ENCODE measurements at places on chromosomes 7 and 10. TPM values are rescaled to one million over a fixed set of nuclear protein-coding genes. Genes with fewer than 3 reads are reported as not detected.

DNA sequence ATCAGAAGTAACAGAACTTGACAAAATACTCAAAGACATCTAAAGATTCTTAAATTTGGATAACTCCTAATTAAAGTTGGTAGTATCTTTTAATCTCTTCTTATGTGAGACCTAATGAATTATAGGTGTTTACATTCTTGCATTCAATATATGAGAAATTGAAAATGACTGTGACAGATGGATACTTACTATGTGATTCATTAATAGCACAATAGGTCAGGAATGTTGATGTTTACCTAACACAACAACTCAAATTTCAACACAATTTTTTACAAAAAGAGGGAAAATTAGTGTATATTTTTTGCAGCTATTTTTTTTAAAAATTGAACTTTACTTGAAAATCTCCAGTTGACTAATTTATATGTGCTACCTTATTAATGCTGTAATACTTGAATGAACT, 31.7 kb upstream of the MCU start:
- no peak for DNase-seq

DNA sequence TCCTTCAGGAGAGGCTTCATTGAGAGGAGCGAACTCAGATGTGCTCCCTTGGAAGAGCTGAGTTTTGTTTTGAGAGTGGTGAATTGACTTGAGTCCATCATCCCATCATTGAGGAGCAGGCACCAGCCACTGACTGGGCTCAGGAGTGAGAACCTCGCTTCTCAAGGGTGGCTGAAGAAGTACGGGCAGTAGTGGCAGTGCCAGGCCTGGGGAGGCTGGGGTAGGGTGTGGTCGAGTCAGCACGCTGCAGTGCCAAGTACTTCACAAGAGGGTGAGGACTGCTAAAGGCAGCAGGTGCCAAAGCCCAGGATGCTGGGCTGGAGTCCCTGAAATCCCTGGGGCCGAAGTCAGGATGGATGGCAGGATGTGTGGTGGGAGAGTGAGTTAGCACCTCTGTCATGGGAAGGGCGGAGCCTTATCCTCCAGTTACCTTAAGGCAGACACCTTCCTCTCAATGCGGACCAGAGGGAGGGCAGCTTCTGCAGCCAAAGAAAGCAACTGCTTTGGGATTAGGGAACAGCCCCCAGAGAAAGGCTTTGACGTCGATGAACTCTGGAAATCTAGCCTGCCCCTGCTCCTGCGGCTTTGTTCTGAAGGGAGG, 210.3 kb downstream of the CAMK1D start:
- DNase-seq: no peak

- DNase-seq: no peak
These were observed 218.8 kb downstream of the AUTS2 start for GRCh38 chr7:69817121-69817520.

GRCh38 chr7:151672716-151673115, 153.0 kb upstream of the RHEB start:
- DNase-seq: no peak

Gene PHF14
- 32.5 TPM for total RNA-seq

DNA sequence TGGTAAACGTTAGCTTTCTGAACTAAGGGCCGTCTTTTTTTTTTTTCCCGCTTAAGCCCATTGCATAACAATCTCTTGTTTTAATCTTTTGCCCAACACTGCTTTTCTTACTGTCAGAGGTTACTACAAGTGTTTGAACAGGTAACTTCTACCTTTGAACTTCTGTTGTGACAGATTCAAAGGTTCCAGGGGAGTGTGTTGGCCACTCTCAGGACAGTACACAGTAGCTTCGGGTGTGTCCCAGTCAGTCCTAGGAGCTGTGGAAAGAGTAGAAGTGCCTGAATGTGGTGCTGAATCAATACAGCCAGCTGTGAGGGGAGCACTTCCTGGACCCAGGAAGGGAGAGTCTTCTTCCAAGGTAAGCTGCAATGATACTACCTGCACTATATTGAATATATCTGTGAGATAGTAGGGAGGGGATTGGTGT, at the start of gene ACSL5:
Gene ACSL5, plus strand, starts transcription at position 205 of the 427 bp plus-strand sequence. CDS start 20,831 bp downstream, outside the sequence.
- no peak for DNase-seq

Gene CHST3
- 0.88 TPM for total RNA-seq

Gene MICALL2
- 9.1 TPM for total RNA-seq

Gene NKX1-2
- total RNA-seq: not detected

DNA sequence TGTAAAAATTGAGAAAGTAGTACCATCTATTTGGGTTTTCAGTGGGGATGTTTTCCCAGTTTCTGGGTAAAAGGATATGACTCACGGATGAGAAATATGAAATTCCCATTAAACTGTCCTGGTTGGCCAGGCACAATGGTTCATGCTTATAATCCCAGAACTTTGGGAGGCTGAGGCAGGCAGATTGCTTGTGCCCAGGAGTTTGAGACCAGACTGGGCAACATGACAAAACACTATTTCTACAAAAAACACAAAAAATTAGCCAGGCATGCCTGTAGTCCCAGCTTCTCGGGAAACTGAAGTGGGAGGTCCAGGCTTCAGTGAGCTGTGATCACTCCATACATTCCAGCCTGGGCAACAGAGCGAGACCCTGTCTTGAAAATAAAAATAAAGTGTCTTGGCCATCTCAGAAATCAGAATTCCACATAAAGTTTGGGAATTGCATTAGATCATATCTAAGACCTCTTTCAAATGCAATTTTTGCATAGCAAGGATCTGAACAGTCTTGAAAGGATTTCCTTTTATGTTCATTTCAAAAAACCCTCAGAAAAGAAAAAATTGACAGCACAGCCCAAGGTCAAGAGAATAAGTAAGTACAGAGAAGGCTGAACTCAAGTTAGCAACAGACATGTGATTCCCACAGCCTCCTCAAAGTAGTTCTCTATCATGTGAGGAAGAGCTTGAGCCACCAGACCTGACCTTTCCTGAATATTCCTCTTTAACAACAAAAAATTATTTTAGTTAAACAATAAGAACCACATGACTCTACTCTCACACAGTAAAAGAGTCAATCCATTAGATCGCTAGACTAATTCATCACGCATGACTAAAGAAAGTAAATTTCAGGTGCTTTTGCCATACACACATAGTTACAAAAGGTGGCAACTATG, 141.5 kb upstream of the CAV2 start:
- DNase-seq: no peak

- DNase-seq: no peak
These were observed 23.2 kb downstream of the COL1A2 start for GRCh38 chr7:94417901-94418300.

DNA sequence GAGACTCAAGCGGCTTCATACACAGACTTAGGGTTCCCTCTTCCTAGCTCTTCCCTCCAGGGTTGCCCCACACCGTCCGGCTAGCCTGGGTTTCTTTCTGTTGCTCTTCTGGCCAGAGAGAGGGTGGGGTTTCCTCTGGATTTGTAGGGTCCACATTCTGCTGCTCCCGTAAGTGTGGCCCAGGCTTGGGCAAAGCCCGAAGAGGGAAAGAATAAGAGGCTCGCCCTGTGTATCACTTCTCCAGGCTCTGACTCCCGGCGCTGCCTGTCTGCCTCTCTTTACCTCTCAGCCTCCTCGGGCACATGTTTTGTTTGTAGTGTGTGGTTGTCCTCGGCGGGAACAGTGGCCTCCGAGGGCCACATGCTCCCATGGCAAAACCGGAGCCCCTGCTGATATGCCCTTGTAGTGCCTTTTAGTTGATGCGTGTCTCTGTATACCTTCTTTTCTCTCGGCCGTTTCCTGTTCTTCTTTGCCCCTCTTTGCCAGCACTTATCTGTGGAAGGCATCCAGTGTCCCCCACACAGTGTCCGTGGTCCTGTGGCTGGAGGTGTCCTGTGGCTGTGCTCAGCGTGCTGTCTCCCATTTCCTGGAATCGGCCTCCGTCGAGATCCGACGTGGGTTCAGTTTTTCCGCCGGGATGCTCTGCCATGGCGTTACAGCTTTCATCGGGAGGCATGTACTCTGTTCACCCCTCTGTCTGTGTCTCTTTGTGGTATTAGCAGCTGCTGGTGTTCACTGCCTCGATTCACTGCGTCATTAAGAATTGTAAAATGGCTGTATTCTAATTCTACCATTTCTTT, 102.9 kb downstream of the INPP5A start:
- DNase-seq: no peak

- DNase-seq: no peak
These were observed 16.9 kb upstream of the PRF1 start for GRCh38 chr10:70619271-70620019.

GRCh38 chr10:88174391-88174790, 311.0 kb downstream of the PTEN start:
- DNase-seq: no peak

Gene KLF6
- 85.2 TPM for total RNA-seq

GRCh38 chr7:92296880-92297445, 51.2 kb downstream of the ANKIB1 start:
- no peak for DNase-seq

Gene MMRN2
- total RNA-seq: not detected

DNA sequence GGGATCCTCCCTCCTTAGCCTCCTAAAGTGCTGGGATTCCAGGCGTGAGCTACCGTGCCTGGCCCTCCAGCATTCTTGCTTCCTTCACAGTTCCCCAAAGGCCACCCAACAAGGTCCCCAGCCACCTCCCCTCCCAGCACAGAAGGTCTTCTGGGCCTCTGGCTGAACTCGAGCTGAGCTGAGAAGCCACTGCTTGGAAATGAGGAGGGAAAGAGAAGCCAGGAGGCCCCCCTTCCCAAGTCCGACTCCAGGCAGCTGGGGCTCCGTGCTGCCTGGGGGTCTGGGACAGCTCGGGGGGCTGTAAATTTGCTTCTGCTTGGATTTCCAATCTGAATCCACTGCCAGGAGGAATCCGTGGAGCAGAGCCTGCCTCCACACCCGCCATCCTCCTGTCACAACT, 5.5 kb upstream of the EPO start:
- no peak for DNase-seq

- no peak for DNase-seq
These were observed 119.9 kb downstream of the CNOT4 start for GRCh38 chr7:135389971-135390370.

DNA sequence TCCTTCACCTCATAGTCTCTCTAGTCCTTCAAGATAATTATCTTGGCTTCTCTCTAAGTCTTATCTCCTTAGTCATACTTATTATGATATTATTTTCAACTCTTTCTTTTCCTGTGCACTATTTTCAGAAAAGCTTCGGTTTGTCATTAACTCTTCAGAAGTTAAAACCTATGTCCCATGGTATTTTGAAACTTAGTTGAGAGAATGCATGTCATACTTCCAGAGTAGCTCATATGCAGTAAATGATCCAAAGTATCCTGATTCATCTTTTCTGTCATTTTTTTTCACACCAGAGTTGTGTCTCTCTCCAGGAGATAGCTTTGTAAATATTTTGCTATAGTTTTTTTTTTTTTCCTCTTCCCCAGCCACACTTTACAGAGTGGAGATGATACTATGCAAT, 1008.6 kb downstream of the NRG3 start:
- no peak for DNase-seq

Gene SLC16A9
- 0.07 TPM for total RNA-seq

DNA sequence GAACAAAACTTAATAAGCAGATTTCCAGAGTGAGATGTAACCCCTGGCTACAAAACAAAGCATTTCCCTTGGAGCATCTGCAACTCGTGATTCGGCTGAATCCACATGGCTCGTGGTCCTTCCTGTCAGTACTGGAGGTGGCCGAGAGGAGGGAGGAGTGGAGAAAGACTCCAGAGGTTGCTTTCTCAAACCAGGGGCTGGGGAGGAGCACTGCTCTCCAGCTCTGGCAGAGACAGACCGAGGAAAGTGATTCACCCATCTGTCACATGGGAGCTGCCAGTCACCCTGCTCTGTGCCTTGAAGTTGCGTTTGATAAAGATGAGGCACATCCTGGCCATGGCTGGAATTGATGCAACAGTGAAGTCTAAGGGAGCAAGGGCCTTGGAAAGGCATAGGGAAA, 72.7 kb downstream of the COL13A1 start:
- no peak for DNase-seq

Gene PRKAR1B
- 54.1 TPM for total RNA-seq

- DNase-seq: no peak
These were observed 56.4 kb downstream of the BBS9 start for GRCh38 chr7:33185786-33186185.

Gene AKR1C2
- not detected for total RNA-seq

GRCh38 chr7:70855373-70855772, 276.6 kb upstream of the GALNT17 start:
- DNase-seq: no peak

- no peak for DNase-seq
These were observed 155.7 kb downstream of the PTPRN2 start for GRCh38 chr7:158431941-158432347.

Gene MOGAT3
- not detected for total RNA-seq

- no peak for DNase-seq
These were observed 138.0 kb downstream of the WDR37 start for GRCh38 chr10:1194161-1194560.
